ENCODE measurements at places on chromosomes 5 and 9.

GRCh38 chr9:113927277-113927676, 51.2 kb downstream of the ZNF618 start:
- DNase-seq, result no peak

DNA sequence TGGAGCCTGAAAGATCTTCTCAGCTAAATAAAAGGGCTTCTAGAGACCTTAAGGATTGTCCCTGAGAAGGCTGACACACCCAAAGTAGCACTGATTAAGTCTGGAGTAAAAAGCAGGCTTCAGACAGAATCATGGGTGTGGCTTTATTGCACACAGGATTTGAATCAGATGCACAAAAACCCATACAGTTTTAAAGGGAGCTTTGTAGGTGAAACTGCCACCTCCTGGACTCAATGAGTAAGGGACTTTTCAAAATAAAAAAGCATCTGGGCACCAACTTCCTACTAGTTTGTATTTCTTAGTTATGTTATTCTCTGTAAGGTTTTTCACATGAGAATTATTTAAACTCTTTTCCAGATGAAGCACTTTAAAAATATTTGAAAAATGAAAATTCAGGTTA, 129.4 kb downstream of the EDIL3 start:
- no peak for DNase-seq

- DNase-seq, result no peak
Observed at GRCh38 chr9:13369431-13369830, 89.9 kb upstream of the MPDZ start.

DNA sequence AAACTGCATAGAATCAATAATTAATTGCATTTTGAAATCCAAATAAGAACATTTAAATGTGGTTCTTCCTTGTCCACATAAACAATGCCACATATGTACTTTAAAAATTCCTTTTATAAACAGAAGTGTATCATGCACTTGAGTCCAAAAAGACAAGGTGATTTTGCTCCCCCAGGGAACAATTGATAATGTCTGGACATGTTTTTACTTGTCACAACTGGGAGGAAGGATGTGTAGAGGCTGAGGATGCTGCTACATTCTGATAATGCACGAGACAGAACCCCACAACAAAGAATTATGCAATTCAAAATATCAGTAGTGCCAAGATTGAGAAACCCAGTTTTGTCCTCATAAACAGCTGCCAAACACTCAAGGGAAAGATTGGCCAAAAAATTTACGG, 181.1 kb upstream of the ISL1 start:
- DNase-seq, result no peak

DNA sequence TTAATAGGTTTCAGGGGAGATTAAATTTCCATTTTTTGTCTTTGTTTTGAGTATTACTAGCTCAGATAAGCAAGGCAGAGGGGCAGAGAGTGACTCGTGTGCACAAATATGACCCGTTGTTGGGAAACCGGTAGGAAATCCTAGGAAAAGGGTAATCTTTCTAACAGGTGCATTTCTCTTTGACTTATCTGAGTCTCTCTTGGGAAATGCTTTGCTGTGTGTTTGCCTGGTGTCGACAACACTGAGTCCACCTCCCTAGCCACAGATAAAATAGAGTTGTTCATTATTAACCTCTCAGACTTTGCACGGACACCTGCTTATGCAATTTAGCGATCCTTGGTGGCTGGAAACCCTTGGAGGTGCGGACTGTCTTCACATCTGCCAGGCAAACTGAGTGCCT, 164.2 kb downstream of the FGF1 start:
- DNase-seq, result no peak

DNA sequence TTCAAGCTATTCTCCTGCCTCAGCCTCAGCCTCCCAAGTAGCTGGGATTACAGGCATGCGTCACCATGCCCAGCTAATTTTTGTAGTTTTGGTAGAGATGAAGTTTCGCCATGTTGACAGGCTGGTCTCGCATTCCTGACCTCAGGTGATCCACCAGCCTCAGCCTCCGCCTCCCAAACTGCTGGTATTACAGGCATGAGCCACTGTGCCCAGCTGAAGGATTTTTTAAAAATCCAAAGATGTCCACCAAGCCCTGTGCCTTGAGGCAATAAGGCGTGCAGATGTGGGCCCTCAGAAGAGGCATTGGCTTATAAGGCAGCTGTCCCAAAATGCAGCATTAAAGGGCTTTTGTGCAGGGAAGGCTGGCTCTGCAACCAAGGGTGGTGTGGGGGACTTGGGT, 10.3 kb upstream of the ZFR start:
- DNase-seq, result no peak

GRCh38 chr9:113603773-113604172, 140.2 kb downstream of the RGS3 start:
- DNase-seq, result no peak

DNA sequence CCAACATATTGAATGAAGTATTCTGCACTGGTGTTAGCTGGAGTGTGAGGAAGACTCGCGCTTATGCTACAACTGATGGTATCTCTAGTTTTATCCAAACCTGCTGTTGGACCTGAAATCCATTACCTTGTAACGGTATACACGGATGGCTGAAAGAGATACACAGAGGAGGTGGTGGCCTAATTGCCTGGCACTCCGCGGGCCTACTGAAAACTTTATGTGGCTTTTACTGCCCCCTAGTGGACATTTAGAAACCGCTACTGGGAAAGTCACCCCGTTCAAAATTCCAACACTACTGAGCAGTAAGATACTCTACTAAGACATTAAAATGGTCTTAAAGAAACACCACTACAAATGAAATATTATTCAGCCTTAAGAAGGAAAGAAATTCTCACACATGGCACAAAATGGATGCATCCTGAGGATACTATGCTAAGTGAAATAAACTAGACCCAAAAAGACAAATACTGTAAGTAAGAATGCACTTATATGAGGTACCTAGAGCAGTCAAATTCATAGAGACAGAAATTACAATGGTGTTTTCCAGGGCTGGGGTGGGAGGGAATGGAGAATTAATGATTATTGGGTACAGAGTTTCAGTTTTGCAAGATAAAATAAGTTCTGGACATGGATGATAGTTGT, 100.4 kb downstream of the TTLL11 start:
- no peak for DNase-seq

GRCh38 chr5:144032375-144032774, 138.1 kb downstream of the YIPF5 start:
- DNase-seq, result no peak

DNA sequence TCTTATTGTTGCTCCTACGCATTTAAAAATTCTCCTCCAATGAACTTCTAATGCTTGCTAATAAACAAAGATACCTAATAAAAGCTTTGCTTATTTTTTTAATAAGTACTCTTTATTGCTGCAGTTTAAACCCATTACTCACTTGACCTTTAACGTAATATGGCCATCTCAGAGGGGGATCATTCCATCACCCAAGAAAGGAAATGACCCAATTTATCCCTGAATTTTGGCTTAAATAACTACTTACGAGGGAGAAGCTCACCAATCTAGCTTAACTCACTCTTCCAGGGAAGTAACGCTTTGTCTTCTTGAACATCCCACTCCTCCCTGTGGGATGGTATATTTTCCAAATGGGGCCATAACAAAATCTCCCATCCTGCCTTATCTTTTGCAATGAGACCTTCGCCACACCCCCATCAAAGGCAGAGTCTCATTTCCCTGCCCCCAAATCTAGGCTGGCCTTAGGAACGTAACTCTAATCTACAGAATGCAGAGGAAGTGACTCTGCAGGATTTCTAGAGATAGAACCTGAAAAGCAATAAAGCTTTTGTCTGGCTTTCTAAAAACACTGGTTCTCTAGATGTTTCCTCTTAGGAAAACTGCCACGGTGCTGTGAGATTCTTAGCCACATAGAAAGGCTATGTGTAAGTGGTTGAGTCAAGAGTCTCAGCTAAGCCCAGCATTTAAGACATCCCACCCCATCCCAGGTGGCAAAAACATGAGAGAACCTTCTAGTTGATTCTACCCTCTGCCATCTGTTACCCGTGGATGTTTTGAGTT, 310.0 kb downstream of the ASTN2 start:
- DNase-seq, result no peak

GRCh38 chr9:87108661-87109060, 161.4 kb upstream of the GAS1 start:
- DNase-seq, result no peak

DNA sequence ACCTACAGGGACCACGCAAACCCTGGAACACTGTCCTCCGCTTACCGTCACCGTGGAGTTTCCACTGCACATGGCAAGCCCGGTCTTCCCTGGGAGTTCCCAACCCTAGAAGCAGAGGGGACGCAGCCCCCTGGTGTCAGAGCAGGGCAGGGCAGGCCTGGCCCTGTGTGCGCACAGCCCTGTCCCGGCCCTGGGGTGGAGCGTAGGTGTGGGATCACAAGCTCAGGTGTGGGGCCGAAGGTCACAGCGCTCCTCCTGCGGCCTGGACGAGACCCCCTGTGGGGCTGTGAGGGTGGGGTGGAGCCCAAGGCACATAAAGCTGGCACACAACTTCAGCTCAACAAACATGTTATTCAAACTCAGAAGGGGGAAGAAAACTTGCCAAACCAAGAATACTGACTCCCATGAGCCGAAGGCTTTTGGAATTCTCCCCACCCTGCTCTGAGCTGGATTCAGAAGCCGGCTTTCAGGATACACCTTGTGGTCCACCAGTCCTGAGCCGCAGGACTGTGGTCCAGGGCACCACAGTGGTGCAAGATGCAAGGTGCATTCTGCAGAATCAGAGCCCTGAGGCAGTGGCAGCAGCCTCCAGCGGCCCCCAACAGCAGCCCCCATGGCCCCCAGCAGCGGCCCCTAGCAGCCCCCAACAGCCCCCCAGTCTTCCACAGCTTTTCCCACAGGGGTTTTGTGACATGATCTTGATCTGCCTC, 11.8 kb upstream of the EXOC3 start:
- peak; percentile 71 for DNase-seq

- DNase-seq, result no peak
Observed at GRCh38 chr5:89936576-89936975, 473.0 kb downstream of the CETN3 start.

DNA sequence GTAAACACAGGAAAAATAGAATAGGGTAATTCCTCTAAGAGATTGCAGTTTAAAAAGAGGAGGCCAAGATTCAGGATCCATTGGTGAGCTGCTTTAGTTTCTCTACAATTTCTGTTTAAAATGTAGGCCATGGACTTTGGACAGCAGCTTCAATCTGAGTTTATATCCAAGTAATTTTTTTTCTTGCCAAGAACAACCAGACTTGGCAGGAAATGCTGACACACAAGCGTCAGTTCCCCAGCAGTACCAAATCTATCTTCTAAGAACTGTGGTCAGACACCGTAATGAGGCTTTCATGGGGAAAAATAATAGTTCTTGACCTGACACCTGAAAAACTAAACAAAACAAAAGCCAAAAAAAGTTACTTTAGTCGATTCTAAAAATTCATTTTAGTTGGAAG, 528.8 kb downstream of the CSNK1G3 start:
- DNase-seq, result no peak

GRCh38 chr5:124289641-124290311, 456.7 kb downstream of the ZNF608 start:
- no peak for DNase-seq

GRCh38 chr5:135711911-135712310, 122.6 kb upstream of the SLC25A48 start:
- no peak for DNase-seq

DNA sequence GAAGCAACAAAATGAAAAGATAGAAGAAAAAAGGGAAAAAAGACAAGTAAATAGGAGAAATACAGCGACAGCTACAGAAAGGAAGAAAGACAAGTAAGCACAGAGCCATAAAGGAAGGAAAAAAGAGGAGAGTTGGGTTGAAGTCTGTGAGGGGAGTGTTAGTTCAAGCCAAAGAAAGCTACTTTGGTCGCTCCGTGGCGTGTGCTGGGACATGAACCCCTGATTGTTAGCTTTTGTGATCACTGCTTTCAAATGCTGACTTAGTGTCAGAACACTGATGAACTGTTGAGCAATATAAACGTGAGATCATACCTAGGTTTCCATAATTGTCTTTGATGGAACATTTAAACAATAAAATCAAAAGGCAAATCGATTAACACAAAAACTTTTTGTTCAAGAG, 370.1 kb downstream of the TMEM161B start:
- no peak for DNase-seq

DNA sequence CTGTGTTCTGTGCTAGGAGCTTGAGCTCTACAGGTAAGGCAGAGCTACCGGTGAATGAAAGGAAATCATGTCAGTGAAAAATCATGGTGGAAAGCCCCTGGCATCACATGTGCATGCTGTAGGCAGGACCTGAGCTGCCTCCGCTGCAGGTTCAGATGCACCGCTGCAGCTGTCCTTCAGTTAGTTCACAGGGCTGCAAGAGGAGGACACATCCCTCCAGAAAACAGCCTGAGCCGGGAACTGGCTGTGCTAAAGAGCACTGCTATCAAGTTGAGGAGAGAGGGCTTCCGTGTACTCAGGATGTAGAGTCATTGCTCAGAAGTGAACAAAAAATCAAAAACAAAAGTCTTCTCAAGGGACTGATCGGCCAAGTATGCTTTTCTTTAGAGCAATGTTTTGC, 138.6 kb downstream of the ERCC6L2 start:
- no peak for DNase-seq

GRCh38 chr9:133979921-133980863, 11.9 kb downstream of the VAV2 start:
- DNase-seq, result no peak

DNA sequence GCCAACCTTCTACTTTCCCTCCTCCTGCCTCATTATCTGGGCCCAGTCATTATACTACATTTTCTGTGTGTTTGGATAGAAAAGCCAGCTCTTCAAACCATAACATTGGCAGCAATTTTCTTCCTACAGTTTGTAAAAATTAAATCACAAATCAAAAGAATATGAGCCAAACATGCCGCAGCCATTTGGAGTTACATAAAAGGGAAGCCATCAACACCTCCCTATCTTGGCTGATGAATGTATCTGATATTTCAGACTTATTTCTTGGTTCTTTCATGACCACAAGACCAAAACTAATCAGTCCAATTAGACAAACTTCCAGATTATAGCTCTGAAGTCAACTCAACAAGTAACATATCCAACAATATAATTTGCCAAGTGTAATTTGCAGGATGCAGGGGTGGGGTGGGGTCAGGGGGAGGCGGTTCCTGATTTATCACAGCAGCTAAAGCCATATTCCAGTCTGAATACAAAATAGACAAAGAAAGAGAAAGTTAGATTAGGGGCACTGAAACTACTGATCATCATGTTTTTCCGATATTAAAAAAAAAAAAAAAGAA, 89.4 kb upstream of the CNTLN start:
- DNase-seq, result no peak

DNA sequence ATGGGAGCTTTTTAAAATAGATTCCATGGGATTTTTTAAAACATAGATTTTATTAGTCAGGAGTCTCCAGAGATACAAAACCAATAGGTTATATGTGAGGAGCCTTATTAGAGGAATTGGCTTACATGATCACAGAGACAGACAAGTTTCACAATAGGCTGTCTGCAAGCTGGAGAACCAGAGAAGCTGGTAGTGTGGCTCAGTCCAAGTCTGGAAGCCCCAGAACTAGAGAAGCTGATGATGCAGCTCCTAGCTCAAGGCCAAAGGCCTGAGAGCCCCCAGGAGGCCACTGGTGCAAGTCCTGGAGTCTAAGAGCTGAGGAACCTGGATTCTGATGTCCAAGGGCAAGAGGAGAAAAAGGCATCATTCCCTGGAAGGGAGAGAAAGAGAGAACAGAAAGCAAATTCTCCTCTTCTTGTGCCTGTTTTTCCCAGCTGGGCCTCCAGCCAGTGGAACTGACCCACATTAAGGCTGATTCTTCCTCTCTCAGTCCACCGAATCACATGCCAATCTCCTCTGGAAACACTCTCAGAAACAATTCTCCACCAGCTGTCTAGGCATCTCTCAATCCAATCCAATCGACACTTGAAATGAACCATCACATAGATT, 59.3 kb downstream of the AHRR start:
- peak; percentile 29 for DNase-seq

GRCh38 chr5:147287110-147287509, 52.3 kb downstream of the STK32A start:
- DNase-seq, result no peak

- DNase-seq, result no peak
Observed at GRCh38 chr9:106420511-106420944, 442.4 kb upstream of the ZNF462 start.
